ENCODE measurements at places on chromosomes 11 and 22. TPM values are rescaled to one million over a fixed set of nuclear protein-coding genes. Genes with fewer than 3 reads are reported as not detected.

The MUC15 gene
- 17.8 TPM for total RNA-seq

The SPDYC gene
- not detected for total RNA-seq

The PARVA gene
- 73.5 TPM for total RNA-seq

The ACO2 gene
- total RNA-seq, result 68.4 TPM

The PYGM gene
- total RNA-seq, result 1.0 TPM

The CBLIF gene
- not detected for total RNA-seq

The RPS25 gene
- 253 TPM for total RNA-seq

The APOL2 gene
- total RNA-seq, result 50.4 TPM

The POLR2L gene
- total RNA-seq, result 168 TPM

The OR8D4 gene
- not detected for total RNA-seq

The HPX gene
- 2.1 TPM for total RNA-seq

The FAT3 gene
- 4.3 TPM for total RNA-seq

The C11orf16 gene
- total RNA-seq, result 7.8 TPM

The ARL14EP gene
- total RNA-seq, result 16.0 TPM

The RIMBP3C gene
- 0.77 TPM for total RNA-seq

The HEPHL1 gene
- total RNA-seq, result not detected
